Gastroesophageal sphincter (tissue), 4 donors: ENCODE measurements at places on chromosomes 6 and 20.

- peak; percentile 39 for ATAC-seq
Measured at GRCh38 chr6:4271761-4272470, 136.5 kb upstream of the ECI2 start.

DNA sequence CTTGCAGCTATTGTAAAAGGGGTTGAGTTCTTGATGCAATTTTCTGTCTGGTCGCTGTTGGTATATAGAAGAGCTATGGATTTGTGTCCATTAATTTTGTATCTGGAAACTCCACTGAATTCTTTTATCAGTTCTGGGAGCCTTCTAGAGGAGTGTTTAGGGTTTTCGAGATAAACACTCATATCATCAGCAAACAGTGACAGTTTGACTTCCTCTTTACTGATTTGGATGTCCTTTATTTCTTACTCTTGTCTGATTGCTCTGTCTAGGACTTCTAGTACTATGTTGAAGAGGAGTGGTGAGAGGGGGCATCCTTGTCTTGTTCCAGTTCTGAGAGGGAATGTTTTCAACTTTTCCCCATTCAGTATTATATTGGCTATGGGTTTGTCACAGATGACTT is 120.8 kb upstream of the SSTR4 start:
- ATAC-seq: no peak

DNA sequence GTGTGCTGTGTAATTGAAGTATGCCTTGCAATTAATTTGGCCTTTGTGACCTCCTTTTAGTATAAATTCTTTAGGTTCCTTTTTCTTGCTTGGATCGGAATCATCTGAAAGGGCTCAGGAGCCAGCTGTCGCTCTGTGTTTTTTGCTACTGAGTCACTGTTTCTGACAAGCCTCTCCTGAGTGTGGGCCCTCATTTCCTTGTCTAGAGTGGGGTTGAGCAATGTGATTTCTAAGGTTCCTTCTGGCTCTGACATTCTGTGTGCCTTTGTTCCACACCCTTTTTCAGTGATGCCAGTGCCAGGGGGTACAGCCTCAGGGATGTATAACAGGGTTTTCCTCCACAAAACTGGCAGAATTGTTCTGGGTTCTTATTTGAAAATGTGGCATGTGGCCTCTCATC is 26.5 kb downstream of the DAAM2 start:
- ATAC-seq: peak; percentile 4

GRCh38 chr6:25981568-25982263 is 19.1 kb downstream of the TRIM38 start:
- no peak for ATAC-seq

- ATAC-seq: no peak
Measured at GRCh38 chr6:158023597-158023939, 41.9 kb downstream of the SYNJ2 start.

- no peak for ATAC-seq
Measured at GRCh38 chr6:125018136-125018535, 55.9 kb downstream of the RNF217 start.

DNA sequence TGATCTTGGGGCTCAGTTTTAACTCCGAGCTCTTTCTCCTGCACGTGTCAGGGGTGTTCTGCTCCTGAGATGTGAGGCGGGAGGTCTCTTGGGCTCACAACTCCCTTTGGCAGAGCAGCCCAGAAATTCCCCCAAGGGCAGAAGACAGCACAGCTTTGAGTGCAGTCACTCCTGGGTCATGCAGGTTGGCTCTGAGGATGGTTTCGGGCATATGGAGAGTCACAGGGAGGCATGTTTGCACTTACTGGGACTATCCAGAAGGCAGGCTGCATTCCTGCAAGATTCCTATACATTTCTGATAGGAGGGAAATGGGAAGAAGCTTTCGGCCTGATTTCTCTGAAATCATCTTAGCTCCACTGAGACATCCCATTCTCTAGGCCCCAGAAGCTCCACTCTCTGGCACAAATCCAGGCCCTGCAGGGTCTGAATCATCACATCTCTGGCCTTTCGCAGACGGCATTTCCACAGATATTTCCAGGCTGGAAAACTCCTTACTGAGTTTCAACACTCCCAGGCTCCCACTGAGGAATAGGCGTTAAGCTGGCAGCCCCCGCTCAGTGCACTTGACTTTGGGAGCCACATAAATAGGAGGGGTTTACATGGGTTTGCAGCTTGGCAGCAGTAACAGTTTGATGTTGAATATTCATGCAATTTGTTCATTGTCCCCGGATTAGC is 39.7 kb downstream of the AGPAT4 start:
- ATAC-seq: peak; percentile 83

DNA sequence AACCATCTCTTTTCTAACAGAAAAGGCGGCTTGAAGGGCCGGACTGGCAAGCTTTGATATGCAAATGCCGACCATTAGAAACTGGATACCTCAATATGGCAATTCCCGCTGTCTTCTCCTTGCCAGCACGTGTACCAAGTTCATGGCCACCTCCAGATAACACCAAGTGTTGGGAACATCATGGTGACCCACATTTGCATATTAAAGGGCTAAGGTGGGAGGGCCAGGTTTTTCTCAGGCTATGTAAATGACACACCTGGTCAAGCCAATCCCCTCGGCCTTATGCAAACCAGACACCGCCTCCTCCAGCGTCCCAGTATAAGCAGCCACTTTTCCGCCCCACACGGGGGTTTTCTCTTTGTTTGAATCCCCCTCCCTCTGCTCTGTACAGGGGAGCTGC is 110.7 kb downstream of the DACT2 start:
- ATAC-seq: no peak

DNA sequence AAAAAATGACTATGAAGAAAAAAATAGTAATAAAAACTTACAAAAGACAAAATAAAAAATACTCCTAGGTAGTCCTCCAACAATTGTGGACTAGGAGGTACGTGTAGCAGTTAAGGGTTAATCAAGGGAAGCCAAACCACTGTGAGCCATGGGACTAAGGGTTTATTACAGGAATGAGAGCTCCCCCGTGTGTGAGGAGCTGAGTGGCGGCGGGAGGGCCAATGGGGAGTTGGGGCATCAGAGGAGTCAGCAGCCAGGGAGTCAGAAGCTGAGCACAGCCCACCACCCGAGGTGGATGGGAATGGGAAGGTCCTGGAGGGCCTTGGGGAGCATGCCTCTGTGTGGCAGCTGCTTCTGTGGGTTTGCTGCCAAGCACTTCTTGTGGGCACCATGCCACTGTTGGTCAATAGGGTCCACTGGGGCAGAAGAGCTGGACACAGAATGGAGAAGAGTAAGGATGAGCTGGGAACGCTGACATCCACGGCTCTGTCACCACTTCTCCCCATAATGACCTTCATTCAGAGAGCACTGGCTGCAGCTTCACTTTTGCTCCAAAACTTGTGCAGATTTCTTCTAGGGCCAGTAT is 373.3 kb downstream of the CDKAL1 start:
- ATAC-seq: no peak

- ATAC-seq: no peak
Measured at GRCh38 chr20:38345643-38346042, 639 bp upstream of the LBP start.

DNA sequence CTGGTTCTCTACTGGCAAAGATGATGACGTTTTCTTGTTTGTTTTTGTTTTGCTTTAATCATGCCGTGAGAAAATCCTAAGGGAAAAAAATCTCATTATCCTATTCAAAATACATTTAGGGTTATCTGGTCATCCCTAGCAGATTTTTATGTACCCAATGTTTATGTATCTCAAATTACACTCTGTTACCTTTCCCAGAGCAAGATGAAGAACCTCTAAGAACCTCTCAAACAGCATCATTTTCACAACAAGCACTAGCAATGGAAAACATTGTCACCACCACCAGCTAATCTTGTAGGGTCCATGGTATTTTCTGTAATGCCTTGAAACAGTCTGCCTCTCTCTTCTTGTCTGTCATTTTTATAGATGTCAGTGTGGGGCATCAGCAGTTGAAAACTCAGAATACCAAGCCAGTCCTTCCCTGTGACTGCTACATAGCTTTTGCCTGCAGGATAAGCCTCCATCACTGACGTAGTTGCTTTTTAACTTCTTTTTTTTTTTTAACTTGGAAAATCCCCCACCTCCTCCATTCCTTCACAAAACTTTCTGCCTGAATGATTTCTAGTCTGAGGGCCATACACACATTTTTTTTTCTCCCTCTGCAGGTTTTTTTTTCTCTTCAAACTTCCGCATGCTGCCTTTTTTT is 2.4 kb upstream of the SNAP25 start:
- no peak for ATAC-seq

DNA sequence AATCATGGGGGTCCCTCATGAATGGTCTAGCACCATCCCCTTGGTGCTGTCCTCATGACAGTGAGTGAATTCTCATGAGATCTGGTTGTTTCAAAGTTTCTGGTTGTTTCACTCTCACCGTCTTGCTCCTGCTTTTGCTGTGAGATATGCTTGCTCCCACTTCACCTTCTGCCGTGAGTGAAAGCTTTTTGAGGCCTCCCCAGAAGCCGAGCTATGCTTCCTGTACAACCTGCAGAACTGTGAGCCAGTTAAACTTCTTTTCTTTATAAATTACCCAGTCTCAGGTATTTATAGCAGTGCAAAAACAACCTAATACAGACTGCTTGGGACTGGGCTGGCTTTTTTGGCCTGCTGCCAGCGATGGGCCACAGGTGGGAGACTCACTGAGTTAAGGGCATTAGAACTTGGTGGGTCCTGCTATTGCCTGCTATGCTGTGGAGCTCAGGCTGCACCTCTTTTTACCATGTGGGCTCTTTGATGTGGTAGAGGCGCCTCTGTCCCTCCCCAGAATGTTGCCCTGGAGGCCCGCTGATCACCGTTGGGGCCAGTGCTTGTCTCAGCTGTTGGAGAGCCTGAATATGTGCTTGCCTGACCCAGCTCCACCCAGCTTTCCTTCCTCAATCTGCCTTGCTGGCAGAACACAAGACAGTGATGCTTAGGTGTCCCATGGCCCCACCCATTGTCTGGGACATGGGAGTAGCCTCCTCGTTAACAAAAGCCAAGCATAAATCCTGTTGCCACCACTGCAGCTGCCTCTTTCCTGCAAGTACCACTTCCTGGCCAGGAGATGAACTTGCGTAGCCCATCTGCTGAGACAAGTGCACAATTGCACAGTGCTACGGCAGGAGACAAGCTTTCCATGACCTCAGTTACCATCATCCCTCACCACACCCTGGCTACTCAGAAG is 47.1 kb downstream of the IGF2R start:
- ATAC-seq: no peak

DNA sequence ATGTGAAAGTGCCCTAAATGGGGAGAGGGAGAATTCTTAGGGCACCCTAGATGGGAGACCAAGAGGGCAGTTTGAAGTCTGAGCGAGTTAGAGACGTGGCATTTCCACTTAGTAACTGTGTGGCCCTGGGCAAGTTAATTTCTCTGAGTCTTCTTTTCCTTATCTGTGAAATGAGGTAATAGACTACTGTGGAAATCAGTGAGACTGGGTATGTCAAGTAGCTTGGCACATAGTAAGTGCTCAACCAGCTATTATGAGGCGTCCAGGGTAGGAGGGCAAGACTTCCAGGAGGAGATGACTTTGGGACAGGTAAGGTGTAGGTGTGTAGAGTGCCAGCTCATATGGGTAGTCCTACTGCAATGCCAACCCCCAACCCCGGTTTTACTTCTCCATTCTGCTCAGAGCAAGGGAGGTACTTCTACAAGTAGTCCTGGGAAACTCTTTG is 770 bp downstream of the KIF3B start:
- peak; percentile 13 for ATAC-seq

DNA sequence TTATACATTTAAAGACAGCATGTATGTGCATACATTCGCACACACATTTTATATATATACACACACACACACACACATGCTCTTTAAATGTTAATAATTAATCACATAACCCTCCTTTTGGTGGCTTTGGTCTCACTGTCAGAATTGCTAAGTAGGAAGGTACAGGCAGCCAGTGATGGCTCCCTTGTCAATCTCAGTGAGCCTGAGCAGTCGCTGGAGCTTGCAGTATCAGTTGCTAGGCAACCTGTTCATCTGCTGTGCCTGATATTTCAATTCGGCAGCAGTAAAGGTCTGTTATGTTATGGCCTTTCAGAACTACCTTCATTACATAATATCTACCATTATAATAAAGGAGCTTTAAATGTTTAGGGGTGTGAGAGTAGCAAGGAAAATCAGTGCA is 374.3 kb downstream of the LMBRD1 start:
- ATAC-seq: no peak

DNA sequence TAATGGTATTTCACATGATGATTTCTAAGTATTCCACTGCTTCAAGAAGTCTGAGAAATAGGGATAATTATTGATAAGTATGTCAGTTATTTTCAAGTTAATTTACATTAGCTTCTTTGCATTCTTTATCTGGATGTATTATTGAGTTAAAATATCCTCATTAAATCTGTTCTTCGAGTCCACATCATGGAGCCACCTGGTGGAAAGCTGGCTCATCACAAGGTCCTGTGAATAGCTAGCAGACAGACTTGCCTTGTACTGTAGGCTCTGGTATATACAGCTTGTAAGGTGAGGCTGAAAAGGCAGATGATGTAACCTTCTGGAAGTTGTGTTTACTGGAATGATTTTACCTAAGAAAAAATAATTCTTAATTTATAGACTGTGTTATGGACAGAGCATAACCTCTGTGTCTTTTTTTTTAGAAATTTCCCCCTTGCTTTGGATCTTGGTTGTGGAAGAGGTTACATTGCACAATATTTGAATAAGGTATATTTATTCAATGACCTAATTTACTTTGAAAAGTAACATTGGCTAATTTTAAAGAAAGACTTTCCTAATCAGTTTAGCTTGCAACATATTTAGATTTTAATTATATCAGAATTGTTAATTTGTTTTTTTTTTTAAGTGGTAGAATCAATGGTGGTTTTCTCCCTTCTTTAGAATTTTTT is 3.5 kb downstream of the NDUFAF5 start:
- no peak for ATAC-seq

DNA sequence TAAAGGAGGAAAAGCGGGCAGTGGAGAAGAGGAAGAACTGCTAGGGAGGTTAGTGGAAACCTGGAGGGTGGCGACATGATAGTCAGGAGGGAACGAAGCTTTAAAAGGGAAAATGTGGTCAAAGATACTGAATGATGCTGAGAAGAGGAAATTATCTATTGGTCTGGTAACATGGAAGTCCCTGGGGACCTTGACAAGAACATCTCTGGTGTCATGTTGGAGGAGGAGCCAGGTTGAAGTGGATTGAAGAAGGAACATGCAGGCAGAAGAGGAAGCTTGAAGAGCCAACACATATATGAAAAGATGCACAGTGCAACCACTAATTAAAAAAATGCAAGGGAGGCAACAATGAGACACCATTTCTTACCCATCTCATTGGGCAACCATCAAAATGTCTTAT is 251.9 kb upstream of the RNF24 start:
- ATAC-seq: no peak

- peak; percentile 30 for ATAC-seq
Measured at GRCh38 chr6:168035661-168036545, 38.4 kb downstream of the KIF25 start.

DNA sequence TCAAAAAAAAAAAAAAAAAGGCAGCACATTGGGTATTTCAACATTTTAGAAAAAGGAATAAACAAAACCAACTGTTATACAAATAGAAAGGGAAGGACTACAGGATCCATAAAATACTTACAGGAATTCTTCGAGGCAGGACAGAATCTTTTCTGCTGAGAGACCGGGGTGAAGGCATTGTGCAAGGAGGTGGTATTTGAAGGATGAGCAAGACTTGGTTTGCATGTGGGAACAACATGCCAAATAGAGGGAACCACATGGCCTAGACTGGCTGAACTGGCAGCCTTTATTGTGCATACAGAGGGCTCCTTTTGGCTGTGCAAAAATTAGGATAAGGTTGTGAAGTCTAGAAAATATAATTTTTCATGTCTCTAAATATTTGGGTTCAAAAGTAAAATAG is 62.9 kb downstream of the SCAND1 start:
- no peak for ATAC-seq
